Body of pancreas (tissue), 4 donors: ENCODE measurements at places on chromosomes 11 and 22.

- no peak for DNase-seq
Observed at GRCh38 chr11:112499153-112499880, 238.7 kb upstream of the PLET1 start.

- DNase-seq: no peak
Observed at GRCh38 chr11:87743007-87743406, 432.2 kb downstream of the RAB38 start.

GRCh38 chr11:75241036-75241905, 697 bp downstream of the TPBGL start:
- DNase-seq: peak; percentile 82

GRCh38 chr11:116989184-116989583, 109.0 kb downstream of the SIK3 start:
- no peak for DNase-seq

DNA sequence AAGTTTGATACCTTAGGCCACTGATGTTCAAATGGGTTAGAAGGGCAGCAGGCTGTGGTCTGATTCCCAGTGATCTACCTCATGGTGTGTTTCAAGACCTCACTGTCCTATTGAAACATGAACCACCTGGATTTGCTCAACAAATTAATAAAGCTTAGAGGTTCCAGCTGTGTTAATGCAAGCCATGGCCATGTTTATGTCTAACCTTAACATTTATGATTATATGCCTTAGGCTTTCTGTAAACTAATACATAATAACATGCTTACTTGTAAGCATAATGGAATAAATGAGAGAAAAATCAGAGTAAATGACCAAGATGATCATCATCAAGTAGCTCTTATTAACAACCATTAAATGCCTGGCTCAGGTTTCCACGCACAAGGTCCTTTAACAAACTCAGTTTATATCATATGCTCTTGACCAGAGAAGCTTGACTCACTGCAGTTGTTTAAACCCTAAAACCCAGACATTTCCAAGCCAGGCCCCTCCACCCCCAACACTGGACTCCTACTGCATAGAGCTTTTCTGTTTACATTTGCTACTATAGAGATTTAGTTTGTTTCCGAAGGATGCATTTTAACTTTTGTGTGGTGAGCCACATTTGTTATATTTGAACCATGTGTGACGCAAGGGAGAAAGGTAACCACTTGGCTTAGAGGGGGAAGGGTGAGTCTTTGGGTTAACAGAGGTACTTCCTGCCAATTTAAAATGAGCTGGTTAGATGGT, 43.7 kb downstream of the KREMEN1 start:
- no peak for DNase-seq

DNA sequence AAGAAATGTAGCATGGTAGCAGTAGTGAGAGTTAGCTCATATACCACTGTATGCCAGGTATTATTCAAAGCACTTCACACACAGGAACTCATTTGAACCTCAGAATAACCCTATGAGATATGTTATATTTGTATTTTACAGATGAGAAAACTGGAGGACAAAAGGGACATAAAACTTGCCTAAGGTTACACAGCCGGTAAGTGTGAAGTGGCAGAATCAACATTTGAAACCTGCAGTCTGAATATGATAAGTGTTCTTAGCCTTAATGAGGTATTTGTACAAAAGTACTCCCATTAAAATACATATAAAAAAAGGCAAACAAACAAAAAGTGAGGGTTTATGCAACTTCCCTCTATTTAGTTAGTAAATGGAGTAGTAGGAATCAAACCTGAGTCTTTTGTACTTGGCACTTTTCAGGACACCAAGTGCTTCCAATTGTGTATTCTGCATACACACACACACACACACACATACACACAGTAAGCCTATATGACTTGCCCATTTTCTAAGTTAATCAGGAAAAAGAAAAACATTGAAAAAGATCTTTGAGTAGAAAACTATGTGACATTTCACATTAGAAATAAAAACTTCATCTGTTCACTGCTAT, 223.9 kb upstream of the FOLH1 start:
- DNase-seq: no peak

GRCh38 chr11:126414615-126415014, 59.1 kb downstream of the ST3GAL4 start:
- DNase-seq: no peak
